SIG-M5 (cell line): ENCODE measurements at places on chromosomes 3 and 15.

GRCh38 chr15:101206176-101206591 lies 45.7 kb downstream of the CHSY1 start:
- DNase-seq, result no peak

DNA sequence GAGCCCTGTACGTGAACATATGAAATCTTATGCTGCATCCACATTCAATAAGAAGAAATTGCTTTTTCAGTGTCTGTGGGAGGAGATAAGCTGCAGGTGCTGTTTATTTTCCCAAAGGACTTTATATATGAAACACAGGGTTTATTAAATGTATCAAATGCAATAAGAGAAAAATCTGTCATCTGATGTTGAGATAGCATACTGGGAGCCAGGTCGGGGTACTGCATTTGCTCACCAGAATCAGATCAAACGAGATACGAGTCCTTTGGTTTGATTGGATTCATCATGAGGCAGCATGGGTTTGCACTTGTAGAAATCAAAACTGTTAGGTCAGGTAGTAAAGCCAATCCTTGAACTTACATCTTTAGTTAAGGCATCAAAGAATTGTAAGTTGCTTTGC lies 91.4 kb downstream of the SLC49A4 start:
- DNase-seq, result no peak

GRCh38 chr3:4681301-4681700 lies 188.2 kb downstream of the ITPR1 start:
- DNase-seq, result no peak

DNA sequence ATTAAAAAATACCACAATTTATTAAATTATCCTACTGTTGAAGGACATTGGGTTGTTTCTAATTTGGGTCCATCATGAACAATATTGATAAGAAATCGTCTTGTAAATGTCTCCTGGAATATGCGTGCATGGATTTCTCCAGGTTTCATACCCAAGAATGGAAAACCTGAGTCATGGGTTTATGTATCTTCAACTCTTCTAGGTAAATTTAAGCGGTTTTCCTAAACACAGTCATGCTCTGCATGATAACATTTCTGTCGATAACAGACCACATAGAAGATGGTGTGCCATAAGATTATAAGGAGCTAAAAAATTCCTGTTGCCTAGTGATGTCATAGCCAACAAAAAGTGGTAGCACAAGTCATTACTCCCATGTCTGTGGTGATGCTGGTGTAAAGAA lies 39.9 kb upstream of the SCN5A start:
- DNase-seq, result no peak

- no peak for DNase-seq
Observed at GRCh38 chr3:37712421-37712820, 149.3 kb upstream of the CTDSPL start.

DNA sequence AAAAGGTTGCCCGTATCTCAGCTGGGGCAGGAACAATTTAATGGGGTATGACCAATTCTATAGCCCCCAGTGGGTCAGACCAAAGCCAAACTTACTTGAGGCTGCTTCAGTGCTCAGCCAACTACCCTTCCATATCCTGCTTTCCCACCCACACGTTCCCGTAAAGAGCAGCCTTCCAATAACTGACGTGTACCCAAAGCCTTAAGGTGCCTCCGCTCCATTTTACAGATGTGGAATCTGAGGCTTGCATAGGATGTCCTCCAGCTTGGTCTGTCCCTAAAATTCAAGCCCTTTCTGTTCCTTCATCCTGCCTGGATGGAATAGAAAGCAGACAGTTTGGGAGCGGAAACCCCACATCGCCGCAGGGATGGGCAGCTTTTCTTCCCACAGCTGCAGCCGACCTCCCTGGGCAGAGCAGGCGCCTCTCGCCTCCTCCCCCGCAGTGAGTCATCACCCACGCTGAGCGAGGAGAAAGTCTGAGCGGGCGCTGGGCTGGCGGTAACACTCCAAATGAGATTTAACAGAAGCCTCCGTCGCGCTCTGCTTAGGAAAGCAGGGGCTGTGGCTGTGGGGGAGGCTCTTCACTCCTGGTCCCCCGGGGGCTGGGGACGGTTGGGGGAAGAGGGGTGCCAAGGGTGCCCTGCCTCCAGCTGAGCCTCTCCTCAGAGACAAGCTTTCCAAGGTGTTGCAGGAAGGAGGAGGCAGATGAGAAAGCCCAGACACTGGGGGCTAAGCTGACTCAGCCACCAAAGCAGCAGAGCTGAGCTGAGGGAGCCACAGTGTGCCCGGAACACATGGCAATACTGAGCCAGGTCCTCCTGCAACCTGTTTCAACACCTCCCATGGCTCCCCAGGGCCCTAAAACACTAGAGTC lies 57.8 kb upstream of the HRH1 start:
- no peak for DNase-seq

DNA sequence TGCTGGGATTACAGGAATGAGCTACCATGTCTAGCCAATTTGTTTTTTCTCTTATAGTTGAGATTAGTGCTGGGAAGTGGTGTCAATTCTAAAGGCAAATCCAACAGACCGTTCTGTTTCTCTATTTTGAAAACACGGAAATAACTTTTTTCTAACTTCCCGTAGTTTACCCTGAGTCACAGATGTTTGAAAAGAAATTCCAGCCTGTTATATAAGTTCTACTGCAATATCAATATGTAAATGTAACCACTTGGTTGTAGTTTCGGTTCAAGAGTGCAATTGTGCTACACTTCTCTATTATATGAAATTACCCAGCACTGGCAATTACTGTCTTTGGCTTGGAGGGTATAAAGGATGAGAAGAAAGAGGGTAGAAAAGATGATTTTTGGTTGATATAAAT lies 22.3 kb upstream of the GNB4 start:
- no peak for DNase-seq

GRCh38 chr3:138544546-138544945 lies 49.5 kb downstream of the CEP70 start:
- DNase-seq, result no peak
